ENCODE measurements at places on chromosomes 13 and 19.

- DNase-seq = no peak
These were observed 23.4 kb upstream of the MBNL2 start for GRCh38 chr13:97198753-97199152.

DNA sequence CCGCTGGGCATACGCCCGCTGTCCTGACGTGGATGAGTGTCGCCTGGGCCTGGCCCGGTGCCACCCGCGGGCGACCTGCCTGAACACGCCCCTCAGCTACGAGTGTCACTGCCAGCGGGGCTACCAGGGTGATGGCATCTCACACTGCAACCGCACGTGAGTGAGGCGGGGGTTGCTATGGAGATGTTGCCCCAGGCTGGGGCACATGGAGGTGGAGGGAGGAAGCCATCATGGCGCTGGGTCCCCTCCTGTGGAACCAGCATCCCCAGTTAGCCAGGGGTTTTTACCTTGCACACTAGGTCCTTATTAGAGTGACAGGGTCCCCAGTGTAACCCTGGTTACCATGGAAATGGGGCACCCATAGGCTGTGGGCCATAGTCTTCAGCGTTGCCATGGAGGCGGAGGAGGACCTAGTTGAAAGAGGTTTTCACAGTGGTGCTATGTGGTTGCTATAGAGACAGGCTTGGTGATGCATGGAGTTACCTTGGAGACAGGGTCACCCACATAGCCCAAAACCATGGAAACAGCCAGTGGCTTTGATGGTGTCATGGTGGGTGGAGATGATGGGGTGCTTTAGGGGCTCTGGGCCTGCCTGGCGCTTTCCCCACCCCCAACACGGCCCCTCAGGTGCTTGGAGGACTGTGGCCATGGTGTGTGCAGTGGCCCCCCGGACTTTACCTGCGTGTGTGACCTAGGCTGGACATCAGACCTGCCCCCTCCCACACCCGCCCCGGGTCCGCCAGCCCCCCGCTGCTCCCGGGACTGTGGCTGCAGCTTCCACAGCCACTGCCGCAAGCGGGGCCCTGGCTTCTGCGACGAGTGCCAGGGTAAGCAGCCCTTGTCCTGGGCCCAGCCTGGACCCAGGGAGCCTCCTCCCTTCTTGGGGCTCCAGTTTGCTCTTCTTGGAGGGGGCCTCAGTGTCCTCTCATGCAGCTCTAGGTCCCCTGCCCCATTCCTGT lies 27.1 kb downstream of the MEGF8 start:
- no peak for DNase-seq

DNA sequence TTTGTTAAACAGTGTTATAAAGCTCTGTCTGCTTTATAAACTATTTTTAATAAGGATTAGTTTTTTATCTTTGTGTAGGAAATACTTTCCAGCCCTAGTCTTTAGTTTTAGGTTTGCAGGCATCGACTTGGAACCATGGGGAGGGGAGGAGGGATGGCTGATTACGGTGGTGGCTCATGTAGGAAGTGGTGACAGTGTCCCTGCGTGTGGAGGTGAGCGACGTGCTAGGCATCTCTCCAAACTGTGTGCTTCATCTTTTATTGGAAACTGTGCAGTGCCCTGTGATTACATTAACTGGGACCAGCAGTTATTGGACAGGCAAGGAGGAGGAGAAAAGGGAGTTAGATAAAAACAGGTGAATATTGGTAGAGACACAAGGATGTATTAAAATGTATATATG lies 203.8 kb downstream of the ATP8A2 start:
- no peak for DNase-seq

GRCh38 chr13:98807774-98808173 lies 55.3 kb upstream of the SLC15A1 start:
- DNase-seq = no peak

DNA sequence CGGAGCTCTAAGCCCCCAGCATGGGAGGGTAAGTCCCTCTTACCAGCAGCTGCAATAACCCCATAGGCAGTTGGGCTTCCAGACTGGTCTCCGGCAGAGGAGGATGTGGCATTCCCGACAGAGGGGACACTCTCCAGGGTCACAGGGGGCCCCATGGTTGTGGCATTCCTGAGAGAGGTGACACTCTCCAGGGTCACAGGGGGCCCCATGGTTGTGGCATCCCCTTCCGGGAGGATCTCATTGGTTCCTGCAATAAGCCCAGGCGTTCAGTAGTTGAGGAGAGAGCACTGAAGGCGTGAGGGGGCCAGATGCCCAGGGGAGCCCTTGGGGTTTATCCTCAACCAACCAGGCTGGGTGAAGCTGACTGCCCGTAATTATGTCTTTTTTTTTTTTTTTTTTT lies 5.4 kb downstream of the CD320 start:
- DNase-seq = no peak

All from iPS DF 19.7 (cell line).